ENCODE measurements at places on chromosomes 7 and 10.

GRCh38 chr10:125101049-125101448 is 59.3 kb downstream of the CTBP2 start:
- DNase-seq: no peak

- no peak for DNase-seq
These were observed 4.9 kb upstream of the VSIR start for GRCh38 chr10:71778071-71778825.

DNA sequence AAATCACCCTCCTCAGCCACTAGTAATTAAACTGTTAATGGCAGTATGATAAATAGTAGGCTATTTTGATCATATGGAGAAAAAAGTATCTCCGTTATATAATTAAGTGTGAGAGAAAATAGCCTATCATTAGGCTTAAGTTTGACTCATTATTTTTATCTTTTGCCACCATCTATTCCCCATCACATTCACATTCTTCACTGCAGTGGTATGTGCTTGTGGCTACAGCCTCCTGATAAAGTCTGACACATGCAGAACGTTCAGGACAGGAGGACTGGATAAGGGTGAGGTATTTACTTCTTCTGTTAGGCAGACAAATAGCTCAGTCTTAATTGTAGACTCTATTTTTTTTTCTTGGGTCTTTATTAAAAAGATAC is 5.8 kb downstream of the NEBL start:
- no peak for DNase-seq

- DNase-seq: no peak
These were observed 14.9 kb upstream of the ADCK2 start for GRCh38 chr7:140657891-140658290.

Data from activated T-helper 1 cell treated with anti-CD3 and anti-CD28 coated beads, Interleukin-2, amount 50 U/mL, for 16 hours (primary cell).